ENCODE measurements at places on chromosomes 5 and 9. TPM values are rescaled to one million over a fixed set of nuclear protein-coding genes. Genes with fewer than 3 reads are reported as not detected.

DNA sequence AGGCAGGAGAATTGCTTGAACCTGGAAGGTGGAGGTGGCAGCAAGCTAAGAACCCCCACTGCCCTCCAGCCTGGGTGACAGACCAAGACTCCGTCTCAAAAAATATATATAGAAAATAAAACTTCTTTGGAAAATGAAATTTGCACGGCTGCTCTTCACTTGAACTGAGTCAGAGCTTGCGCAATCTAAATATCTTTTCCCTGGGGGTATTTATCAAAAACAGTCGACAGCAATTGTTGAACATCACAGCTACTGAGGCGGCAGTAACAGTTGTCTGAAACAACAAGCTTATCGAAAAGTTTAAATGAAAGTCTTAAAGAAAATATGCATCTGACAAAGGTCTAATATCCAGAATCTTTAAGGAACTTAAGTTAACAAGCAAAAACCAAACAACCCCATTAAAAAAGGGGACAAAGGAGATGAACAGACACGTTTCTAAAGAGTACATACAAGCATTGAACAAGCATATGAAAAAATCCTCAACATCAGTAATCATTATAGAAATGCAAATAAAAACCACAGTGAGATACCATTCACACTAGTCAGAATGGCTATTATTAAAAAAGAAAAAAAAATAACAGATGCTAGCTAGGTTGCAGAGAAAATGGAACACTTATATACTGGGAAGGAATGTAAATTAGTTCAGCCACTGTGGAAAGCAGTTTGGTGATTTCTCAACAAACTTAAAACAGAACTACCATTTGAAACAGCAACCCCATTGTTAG is 153.6 kb upstream of the CDH9 start:
- no peak overlapping the region for H3K4me3 ChIP-seq
- H3K27me3 ChIP-seq, result no peaks in the 10 kb centered on the region
- no peak for DNase-seq
- no peaks in the 10 kb centered on the region for H3K4me1 ChIP-seq

GRCh38 chr9:135760465-135760864 is 58.5 kb downstream of the KCNT1 start:
- no peaks in the 10 kb centered on the region for H3K4me1 ChIP-seq
- no peak overlapping the region for H3K27ac ChIP-seq
- no peaks in the 10 kb centered on the region for H3K36me3 ChIP-seq
- no peak for DNase-seq
- H3K4me3 ChIP-seq, result no peak overlapping the region

DNA sequence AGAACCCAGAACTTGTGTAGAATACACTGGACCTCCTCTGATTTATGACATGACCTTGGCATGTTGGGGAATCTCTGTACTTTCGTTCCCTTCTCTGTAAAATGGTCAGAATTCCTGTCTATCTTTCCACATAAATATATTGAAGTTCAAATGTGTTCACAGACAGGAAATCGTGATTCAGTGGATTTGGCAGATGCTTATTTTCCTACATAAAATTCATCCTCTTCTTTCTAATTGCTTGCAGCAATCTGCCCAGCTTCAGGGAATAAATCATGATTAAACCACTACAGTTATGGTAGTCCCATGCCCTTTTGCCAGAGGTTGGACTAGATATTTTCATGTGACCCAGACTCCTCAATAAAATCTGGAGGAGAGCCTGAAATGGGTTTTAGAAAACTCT is 52.1 kb upstream of the ARL15 start:
- H3K36me3 ChIP-seq, result no peaks in the 10 kb centered on the region
- H3K4me1 ChIP-seq, result no peaks in the 10 kb centered on the region
- H3K4me3 ChIP-seq, result no peak overlapping the region
- no peaks in the 10 kb centered on the region for H3K27me3 ChIP-seq

DNA sequence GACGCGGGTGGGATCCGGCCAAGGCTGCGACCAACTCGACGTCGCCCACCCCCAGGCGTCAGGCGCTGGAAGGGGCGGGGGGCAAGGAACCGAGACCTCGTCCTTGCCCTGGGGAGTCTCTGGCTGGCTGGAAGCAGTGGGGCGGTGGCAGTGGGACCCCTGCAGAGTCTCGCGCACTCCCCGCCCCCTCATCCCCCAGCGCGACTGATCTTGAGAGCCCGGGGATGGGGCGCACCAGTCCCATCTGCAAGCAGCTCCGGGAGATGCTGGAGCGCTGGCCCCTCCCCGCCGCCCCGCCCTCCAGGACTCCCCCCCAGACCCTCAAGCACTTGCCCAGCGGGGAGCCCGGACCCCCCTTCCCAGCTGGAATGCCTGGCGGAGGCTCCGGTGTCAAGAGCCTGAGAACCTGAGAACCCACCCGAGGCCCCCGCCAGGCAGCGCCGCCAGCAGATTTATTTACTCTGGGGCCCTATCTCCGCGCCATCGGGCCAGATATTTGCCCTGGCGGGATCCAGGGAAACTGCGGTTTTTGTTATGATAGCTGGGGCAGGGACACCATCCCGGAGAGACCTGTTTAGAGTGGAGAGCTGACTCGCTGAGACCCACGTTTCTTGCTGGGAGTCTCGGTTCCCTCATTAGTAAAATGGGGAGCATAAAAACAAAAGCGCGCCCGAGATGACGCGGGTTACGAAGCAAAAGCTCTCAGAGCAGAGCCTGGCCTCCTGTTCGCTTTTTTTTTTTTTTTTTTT is 1.2 kb downstream of the PRRT1B start:
- no peaks in the 10 kb centered on the region for H3K4me1 ChIP-seq
- H3K36me3 ChIP-seq, result no peaks in the 10 kb centered on the region
- peak overlapping the region; percentile 14 for H3K4me3 ChIP-seq
- H3K27me3 ChIP-seq, result peaks cover 4% of the 10 kb centered on the region
- no peak for DNase-seq

DNA sequence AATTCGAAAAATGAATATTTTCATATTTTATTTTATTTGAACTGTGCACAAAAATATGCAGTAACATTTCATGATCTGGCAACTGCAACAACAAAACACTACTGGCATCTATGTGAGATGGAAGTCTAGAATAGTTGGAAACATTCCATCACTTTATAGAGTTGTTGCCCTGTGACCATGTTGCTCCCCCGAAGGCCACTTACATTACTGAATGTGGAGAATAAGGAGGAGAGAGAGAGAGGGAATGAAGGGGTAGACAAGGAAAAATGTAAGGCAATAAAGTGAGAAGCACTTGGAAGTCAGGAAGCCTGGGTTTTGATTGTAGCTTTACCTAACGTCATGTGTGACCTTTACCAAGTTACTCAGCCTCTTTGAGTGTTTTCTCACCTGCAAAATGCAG is 437.2 kb upstream of the EDIL3 start:
- no peaks in the 10 kb centered on the region for H3K36me3 ChIP-seq
- no peak overlapping the region for H3K4me3 ChIP-seq
- H3K27ac ChIP-seq, result no peak overlapping the region
- no peaks in the 10 kb centered on the region for H3K4me1 ChIP-seq
- DNase-seq, result no peak
- H3K27me3 ChIP-seq, result no peaks in the 10 kb centered on the region

DNA sequence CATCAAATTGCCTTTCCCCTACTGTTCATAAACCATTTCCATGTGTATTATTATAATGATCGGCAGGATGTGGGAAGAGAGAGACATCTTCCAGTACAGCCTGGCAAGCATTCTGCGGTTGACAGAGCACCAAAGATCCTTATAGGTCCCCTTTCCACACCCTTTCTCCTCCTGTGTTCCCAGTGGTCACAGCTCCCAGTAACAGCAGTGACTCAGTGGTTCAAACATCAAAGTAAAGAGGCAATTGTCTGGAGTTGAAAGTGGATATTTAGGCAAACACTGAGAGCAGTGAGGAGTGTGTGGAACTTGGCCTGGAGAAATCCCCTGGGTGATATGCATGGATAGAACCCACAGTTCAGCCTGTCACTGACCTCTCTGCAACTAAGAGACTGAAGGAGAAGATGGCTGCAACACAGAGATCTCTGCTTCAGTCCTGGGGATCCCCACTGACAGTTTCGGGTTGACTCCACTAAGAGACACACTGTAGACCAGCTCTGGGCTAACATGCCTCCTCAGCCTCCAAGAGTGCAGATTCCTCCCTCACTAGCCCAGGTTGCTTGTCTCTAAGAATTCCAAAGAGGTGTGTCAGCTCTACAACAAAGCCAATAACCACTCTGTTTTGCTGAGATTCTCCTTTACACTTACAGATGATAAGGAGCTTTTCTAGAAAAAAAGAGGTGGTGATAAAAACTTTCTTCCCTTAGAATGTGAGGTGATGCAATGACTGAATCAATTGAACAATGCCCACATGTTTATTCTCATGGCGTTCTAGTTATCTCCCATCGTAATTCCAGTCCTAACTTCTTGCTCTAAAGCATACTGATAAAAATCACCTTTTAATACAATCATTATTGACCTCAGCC is 94.4 kb upstream of the IL6ST start:
- no peak overlapping the region for H3K27ac ChIP-seq
- H3K36me3 ChIP-seq, result no peaks in the 10 kb centered on the region
- no peak overlapping the region for H3K4me3 ChIP-seq
- H3K27me3 ChIP-seq, result no peaks in the 10 kb centered on the region

PURA gene
- 24.1 TPM for total RNA-seq

SOHLH1 gene
- not detected for total RNA-seq

PCDHB16 gene
- 4.4 TPM for total RNA-seq

SLC1A1 gene
- total RNA-seq, result 14.1 TPM

C5orf24 gene
- total RNA-seq, result 62.9 TPM

PCDHGC3 gene
- total RNA-seq, result 25.9 TPM

Data from uterus (tissue), 4 donors.